ENCODE measurements at places on chromosomes 7 and 10.

DNA sequence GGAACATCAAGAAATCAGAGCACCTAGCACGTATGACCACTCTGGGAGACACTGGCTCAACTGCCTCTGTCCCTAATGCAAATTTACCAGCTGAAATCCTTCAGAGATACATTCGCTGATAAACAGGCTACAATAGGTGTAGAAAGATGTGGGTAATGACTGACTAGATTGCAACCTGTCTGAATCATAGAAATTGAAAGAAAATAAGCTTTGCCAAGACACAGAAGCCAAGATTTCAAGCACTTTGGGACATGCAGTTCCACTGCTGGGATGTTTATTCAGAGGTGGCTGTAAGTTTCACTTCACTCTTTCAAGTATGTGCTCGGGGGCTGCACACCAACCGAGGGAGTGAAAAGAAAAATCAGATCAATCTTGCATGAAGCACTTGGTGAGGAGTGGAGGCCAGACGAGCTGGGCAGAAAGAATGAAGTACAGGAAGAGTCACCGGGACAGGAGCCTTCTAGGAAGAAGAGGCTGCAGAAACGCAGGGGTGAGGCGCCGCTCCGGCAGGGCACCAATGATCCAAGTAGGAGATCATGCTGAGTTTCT is 276.7 kb downstream of the PARD3 start:
- no peak for DNase-seq

GRCh38 chr10:7720478-7720877 is 17.4 kb downstream of the ITIH2 start:
- no peak for DNase-seq

DNA sequence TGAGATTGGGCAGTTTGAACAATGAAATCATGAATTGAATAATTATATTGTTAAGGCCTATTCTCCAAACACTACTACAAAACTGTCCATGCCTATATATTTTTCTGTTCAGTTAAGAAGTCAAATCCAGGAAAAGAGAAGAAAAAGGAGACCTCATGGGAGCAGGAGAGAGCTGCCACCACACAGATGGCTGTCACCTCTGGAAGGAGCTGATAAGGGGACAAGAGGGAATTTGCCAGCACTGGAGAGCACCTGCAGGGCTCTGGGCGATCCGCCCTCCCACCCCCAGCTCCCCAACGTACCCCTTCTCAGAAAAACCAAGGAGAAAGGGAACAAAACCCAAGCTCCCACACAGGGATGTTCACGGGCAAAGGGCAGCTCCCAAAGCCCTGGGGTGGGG is 227.8 kb downstream of the TNS3 start:
- no peak for DNase-seq

GRCh38 chr7:44279286-44279685 is 46.1 kb downstream of the CAMK2B start:
- no peak for DNase-seq

DNA sequence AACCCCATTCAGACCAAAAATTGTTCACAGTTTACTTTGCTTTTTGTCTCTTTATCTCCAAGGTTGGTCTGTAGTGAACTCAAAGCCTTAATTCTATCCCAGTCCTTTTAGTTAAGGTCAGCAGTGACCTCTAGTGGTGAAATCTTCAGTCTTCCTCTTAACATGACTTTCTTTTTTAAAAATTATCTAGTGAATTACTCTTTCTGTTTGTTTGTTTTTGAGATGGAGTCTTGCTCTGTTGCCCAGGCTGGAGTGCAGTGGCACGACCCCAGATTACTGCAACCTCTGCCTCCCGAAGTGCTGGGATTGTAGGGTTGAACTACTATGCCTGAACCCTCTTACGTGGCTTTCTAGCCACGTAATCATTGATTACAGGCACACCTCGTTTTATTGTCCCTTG is 25.0 kb downstream of the ZNF487 start:
- DNase-seq: no peak

DNA sequence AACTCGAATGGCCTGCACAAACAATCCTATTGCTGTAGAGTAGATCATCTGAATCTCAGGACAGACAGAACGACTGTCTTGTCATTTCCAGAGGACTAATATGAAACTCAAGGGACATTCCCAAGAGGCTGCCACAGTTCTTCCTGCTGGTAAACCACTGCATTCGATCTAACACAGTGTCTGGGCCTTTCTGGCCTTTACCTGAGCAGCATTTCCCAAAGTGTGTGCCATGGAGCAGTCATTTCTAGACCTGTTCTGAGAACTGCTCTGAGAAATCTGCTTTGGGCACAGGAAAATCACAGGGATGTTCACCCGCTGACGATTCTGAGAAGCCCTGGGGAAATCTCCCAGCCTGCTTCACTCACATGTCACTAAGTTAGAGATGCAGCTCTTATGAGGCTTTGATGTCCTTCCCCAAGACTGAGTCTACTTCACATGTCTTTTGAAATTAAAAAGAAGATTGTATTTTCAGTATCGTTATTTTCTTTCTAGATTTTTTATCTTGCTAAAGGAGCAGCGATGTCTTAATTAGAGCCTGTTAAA is 18.4 kb downstream of the GPNMB start:
- no peak for DNase-seq

All from stimulated activated CD4-positive, alpha-beta T cell treated with anti-CD3 and anti-CD28 coated beads, Interleukin-12 subunit alpha, Interleukin-12 subunit beta, amount 100 ng/mL, for 24 hours (primary cell).